ENCODE measurements at places on chromosomes 11 and 22.
A peak's percentile ranks its signal among the peaks of the same experiment; 100 is the strongest.

DNA sequence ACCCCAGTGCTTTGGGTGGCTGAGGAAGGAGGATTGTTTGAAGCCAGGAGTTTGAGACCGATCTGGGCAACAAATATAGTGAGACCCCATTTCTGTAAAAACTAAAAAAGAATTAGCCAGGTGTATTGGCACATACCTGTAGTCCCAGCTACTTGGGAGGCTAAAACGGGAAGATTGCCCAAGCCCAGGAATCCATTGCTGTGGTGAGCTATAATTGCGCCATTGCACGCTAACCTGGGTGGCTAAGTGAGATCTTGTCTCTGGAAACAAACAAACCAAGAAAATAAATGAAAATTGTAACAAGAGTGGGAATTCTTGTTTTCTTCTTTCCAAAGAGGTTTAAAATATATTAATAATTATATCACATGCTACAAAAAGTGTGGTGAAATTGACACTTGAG lies 52.9 kb downstream of the DEPDC5 start:
- DNase-seq = no peak

DNA sequence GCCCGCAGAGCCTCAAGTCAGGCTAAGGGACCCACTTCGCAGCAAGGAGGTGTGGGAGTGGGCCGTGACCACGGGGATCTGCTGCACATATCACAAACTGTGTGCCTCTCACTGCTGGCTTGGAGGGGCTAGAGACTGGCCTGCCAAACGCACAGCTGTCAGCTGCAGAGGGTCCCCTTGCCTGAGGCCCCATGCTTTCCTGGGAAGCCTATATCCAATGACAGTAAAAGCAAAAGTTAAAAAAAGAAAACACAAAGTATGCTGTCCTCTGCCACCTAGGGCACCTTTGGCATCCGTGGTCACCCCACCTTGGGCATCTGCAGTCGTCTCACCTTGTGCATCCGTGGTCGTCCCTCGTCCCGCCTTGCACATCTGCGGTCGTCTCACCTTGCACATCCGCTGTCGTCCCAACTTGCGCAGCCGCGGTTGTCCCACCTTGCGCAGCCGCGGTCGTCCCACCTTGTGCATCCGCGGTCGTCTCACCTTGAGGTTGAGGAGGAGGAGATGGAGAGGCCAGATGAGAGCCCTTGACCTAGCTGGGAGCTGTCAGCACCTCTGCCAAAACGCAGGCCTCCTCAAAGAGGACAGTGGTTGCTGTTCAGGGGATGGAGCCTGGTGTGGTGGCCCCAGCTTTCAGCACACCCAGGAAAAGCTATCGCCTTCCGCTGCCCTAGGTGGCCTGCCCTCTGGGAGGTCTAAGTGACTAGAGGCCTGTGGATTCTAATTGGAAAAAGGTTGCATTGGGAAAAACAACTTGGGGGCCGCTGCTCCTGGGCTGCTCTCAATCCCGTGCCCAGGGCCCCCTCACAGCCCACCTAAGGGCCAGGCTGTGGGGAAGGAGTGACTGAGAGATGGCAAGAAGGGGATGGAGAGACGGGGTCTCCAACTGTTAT lies 90.5 kb downstream of the MYEOV start:
- no peak for DNase-seq

DNA sequence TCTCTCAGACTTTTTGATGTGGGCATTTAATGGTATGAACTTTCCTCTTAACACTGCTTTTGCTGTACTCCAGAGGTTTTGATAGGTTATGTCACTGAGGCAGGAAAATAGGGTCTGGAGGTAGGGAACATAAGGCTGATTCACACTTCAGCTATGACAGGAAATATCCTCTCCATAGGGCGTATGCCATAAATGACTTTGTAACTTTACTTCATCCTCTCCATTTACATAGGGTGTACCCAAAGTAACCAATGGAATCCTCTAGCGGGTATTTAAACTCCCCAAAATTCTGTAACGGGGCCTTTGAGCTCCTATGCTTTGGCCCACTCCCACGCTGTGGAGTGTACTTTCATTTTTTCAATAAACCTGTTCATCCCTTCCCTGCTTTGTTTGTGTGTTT lies 49.5 kb downstream of the OR2AT4 start:
- DNase-seq = no peak

GRCh38 chr22:20808844-20809243 lies 34.9 kb downstream of the SERPIND1 start:
- no peak for DNase-seq

DNA sequence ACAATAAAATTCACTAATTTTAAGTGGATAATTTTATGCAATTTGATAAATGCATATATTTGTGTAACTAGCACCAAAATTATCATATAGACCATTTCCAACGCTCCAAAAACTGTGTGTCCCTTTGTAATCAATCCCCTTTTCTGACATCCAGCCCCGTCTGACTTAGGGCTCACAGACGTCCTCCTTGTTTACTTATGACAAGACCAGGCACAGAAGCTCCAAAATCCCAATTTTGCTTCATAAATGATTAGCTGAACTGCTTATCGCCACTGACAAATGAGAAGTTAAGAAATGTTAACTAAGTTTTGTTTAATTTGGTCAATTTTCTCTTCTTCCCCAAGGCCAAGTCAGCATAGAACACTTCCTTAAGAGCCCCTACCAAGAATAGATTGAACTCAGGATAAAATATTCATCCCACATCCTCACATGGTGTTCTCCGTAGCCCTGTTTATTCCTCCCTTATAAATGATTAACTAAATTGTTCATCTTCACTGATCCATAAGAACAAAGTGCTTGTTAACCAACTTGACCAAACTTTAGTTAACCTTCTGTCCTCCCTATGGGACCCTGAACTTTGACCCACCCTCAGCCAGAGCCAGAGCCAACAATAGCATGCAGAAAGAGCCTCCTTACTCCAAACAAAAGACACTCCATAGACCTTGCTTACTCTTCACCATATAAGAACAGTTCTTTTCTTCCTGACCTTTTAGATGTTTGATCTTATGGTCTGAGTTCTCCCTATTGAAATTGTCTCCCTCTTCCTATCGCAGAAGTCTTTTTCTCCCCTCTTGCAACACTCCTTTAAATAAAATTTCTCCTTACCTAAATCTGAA lies 30.8 kb upstream of the GLYAT start:
- DNase-seq = no peak

DNA sequence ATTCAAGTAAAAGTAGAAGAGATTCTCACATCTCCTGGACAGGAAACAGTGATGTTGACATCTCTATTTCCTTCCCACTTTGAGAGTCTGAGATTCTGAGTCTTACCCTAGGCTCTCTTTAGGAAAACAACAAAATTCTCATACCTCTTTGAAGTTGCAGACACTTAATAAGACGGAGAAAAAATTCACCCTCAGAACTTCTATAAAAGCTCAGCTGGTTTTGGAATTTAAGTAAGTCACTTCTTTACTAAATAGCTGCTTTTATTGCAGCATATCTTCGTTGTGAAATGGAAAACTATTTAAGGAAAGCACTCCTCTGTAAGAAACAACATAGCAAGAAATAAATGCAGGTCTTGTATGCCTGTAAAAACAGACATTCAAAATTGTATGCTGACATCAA lies 79.1 kb downstream of the MSANTD4 start:
- no peak for DNase-seq

- no peak for DNase-seq
Measured at GRCh38 chr11:31943056-31943780, 132.1 kb upstream of the PAX6 start.

- no peak for DNase-seq
Measured at GRCh38 chr11:44208976-44209603, 100.8 kb downstream of the ALX4 start.

DNA sequence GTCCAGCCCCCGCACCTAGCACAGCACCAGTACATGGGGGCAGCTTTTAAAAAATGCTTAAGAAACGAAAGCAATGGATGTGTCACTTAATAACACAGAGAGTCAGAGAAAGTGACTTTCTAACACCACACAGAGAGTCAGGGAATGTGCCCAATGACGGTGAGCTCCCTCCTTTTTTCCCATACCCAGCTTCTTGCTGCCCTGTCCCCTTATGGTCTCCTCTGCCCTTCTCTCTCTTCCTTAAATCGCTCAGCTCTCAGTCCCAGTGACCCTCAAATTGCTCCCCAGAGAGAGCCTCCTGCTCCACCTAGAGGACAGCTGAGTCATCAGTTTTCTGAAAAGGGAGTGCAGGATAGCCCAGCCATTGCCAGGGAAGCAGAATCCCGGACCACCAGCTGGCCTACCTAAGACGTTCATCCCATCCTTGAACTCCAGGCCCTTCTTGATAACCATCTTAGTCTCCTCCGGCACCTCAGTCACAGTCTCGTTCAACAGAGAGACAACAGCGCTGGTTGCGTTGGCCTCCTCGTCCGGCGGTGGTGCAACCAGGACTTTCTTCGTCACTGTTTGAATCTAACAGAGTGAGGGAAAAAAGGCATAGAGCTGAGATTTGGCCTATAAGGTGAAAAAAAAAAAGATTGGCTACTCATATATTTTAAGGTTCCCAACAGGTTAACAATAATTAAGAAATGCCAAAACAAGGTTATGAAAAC lies 113.5 kb downstream of the SLC1A2 start:
- DNase-seq = no peak

DNA sequence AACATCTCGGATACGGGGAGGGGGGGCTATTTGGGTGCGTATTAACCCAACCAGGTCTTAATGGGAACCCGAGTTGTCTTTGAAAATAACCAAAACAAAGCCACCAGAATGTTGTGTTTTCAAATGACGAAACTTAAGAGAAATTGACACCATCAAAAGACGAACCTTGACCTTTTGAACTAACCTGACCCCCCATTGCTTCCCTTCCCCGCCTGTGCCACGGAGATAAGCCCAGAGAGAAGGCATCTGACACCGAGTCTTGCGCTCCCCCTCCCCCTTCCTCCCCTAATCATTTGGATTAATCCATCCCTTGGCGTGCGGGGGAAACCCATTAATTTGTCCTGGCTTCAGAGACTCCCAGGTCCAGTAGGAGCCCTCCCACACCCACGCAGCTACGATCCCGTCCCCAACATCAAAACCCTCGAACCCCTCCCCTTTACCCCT lies 4.5 kb upstream of the GCAT start:
- no peak for DNase-seq

DNA sequence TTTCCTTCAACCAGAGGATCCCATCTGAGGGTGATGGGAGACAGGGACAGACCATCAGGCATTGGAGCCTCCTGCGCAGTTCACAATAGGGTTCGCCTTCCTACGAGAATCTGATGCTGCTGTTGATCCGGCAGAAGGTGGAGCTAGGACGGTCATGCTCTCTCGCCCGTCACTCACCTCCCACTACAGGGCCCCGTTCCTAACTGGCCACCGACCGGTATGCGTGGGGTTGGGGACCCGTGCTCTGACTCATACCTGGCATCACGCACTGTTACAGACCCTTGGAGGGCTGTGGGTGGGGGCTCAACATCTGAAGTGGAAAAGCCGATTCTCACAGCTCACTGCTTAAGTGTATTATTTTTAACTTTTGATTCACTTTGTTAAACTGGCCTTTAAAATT lies 402.3 kb downstream of the BRD1 start:
- no peak for DNase-seq

DNA sequence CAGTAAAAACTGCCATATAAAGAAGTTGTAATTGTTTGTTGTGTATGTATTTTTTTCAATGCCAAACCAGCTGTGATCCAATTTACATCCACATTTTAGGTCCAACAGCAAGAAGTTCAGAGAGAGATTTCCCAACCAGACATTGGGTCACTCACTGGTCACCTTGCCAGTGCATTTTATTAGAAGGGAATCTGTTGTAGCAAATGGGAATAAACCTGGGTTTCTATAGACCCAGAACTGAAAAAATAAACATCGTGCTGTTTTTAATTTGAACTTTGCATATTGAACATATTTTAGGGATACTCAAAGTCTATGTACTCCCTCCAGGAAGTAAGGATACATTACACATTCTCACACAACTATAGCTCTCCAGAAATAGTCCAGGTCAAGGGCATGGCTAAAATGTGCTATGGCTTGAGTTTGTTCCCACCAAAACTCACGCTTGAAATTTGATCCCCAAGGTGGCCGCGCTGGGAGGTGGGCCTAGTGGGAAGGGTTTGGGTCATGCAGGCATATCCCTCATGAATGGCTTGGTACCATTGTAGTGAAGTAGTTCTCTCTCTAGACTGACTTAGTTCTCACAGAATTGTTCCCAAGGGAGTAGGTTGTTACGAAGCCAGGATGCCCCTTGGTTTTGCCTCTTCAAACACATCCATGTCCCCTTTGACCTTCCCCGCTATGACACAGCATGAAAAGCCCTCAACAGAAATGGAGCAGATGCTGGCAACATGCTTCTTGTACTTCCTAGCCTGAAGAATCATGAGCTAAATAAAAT lies 90.9 kb downstream of the RRAS2 start:
- DNase-seq = no peak

- no peak for DNase-seq
Measured at GRCh38 chr11:2100361-2101170, 38.6 kb downstream of the IGF2 start.

DNA sequence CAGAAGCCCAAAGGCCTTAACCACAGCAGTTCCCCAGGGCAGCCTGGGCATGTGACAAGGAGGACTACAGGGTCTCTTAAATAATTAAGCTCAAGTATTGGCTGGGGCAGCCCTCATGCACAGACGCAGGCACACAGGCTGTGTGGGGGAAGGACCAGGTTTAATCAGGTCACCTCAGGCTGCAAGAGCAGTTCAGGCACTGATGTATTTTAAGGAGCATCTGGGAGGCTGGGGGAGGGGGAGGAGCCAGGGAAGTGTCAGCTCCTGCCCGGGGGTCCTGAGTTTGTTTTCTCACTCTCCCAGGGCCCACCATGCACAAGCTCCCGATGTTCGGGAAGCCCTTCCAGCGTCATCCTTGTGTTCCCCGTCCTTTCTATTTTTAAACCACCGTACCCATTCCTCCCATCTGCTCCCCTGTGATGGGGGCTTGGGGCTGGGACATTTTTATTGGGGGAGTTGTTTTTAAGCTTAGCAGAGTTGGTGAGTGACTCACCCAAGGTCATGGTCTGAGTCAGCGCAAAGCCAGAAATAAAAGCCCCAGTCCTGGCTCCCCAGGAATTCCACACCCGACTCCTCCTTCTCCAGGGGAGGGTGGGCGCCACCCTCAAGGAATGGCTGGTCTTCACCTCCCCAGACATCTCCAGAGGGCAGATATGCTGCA lies 2.4 kb downstream of the CSDC2 start:
- DNase-seq = no peak

- no peak for DNase-seq
Measured at GRCh38 chr22:34294476-34294875, 374.2 kb upstream of the LARGE1 start.

DNA sequence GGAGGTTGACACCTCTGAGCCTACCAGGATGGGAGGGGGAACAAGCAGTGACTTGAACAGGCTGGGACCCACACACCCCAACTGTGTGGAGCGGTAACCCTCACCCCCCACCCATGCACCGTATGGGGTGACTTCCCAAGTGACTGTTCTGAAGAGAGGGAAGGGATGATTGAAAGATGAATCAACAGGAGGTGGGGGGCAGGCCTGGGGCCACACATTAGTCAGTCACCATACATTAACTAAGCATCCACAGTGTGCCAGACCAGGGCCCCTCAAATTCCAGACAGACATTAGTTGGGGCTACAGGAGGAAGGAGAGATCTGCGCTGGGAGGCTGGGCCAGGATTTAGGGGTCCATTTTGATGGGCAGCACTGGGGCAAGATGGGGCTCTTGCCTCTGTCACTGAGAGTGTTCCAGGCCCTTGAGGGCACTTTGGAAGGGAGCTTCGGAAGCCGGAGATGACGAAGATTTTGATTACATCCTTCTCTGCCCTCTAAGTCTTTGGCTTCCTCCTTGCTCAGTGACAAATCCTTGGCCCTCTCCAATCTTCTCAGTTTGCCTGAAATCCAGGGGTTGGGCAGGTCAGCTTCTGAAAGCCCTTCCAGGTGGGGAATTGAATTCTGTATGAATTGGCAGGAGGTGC lies 966 bp downstream of the SMTN start:
- DNase-seq = no peak

- DNase-seq = no peak
Measured at GRCh38 chr11:9708544-9708943, 44.7 kb downstream of the SWAP70 start.

GRCh38 chr11:35144136-35144741 lies 5.3 kb downstream of the CD44 start:
- DNase-seq = peak; percentile 44
